ENCODE measurements at places on chromosomes 16 and 17.

DNA sequence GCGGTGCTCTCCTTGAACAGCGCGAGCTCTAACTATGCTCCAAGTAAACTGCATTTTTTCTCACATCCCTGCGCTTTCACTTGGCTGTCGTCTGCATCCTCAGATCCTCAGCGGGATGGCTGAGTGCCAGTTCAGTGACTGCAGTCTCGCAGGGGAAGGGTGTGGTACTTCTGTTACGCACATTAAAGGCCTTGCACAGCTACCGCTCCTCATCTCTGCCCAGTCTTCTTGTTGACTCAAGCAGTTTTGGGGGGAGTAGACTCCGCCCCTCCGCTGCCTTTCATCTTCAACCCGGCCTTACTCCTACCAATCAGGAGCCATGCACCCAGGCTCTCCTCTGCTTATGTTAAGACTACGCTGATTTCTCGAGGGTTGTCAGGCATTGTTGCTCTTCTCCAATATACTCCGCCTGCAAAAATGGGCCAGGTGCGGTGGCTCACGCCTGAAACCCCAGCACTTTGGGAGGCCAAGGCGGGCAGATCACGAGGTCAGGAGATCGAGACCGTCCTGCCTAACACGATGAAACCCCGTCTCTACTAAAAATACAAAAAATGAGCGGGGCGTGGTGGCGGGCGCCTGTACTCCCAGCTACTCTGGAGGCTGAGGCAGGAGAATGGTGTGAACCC lies 10.0 kb downstream of the ATP5PD start:
- peak; percentile 85 for DNase-seq

- DNase-seq = peak; percentile 64
These were observed 102.5 kb downstream of the MRM1 start for GRCh38 chr17:36703860-36704266.

DNA sequence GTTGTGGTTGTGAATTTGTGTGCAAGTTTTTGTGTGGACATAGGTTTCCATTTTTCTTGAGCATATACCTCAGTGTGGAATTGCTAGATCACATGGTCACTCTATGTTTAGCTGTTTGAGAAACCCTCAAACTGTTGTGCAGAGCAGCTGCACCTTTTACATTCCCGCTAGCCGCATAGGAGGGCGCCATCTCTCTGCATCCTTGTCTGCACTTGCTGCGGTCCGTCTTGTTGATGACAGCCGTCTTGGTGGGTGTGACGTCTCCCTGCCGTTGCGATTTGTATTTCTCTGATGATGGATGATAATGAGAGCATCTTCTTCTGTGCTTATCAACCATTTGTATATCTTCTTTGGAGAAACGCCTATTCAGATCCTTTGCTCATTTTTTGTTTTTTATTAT lies 25.1 kb upstream of the IL17C start:
- no peak for DNase-seq

DNA sequence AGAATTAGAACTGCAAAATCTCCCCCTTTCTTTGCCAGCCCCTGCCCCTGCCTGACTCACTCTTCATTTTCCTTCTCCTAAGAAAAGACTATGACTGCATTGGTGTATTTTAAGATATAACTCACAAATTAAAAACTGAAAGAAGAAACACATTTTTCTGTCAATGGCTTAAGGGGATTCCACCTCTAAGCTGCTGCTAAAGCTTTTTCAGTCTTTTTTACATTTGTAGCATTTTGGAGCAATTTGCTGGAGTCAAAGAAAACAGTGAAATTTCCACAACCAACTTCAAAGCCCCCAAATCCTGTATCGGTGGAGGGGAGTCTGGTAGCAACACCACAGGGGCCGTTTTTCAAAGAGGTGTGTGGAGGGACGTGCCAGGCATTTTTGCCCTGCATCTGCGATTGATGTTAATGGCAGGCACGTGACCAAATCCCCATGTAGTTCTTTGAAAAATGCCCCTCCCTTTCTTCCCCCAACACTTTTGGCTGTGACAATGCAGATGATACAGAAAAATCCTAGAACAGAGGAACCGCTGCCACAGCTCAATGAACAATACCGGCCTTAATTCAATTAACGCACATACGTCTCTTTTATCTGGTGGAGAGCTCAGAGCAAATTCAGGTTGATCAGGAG lies 28.5 kb downstream of the MAF start:
- no peak for DNase-seq

- no peak for DNase-seq
These were observed 32.7 kb upstream of the AXIN2 start for GRCh38 chr17:65593855-65594845.

GRCh38 chr16:52874042-52874441 lies 178.7 kb downstream of the CHD9NB start:
- no peak for DNase-seq

DNA sequence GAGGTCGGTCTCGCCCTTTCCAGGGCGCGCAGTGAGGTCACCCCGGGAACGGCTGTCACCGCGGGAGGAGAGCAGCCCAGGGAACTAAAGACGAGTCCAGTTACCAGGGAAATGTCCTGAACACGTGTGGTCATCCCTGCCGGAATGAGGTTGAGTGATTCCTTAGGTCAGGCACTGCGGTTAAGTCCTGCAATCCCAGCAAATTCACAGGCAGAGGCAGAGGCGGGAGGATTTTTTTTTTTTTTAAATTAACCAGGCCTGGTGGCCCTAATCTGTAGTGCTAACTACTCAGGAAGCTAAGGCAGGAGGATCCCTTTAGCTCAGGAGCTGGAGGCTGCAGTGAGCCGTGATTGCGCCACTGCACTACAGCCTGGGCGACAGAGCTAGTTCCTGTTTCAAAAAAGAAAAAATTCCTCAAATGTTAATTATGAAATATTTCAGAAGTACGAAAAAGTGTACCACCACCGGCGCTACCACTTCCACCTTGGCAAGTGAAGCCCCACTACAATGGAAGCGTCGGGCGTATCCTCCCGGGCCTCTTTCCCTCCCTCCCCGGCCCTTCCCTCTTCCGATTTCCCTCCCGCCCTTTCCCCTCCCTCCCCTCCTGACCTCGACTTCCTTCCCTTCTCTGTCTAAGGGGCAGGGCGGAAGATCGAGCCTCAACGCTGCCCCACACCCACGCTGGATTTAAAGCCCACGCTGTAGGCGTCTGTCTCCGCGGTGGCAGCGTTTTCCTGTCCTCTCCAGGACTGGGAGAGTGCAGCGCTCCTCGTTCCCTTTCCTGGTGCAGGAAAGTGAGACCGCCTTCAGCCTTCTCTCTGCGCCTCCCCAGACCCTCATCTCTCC lies 27.3 kb downstream of the SLFN11 start:
- peak; percentile 86 for DNase-seq

DNA sequence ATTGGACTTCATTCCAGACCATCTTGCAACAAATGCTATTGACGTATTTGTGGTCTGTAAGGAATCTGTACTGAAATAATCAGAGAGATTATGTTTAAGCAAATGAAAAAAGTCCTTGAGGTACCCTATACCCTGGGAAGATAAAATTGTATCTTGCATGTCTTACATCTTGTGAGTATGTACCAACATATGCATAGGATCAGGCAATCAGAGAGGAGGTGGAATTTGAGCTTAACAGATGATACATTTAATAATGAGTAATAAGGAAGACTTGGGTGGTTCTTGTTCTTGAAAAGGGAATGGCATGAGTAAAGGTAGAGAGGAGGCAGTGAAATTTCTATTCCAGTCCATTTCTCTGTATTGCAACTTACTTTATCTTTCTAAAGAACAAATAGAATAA lies 10.6 kb downstream of the MOSMO start:
- DNase-seq = no peak

DNA sequence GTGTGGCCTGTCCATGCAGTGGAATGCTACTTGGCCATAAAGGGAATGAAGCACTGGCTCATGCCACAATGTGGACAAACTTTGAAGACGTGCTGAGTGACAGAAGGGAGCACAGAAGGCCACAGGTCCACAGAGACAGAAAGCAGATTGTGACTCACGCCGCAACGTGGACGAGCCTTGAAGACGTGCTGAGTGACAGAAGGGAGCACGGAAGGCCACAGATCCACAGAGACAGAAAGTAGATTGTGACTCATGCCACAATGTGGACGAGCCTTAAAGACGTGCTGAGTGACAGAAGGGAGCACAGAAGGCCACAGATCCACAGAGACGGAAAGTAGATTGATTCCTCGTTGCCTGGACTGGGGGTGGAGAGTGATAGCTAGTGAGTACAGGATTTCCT lies 19.2 kb downstream of the ZC3H18 start:
- no peak for DNase-seq

DNA sequence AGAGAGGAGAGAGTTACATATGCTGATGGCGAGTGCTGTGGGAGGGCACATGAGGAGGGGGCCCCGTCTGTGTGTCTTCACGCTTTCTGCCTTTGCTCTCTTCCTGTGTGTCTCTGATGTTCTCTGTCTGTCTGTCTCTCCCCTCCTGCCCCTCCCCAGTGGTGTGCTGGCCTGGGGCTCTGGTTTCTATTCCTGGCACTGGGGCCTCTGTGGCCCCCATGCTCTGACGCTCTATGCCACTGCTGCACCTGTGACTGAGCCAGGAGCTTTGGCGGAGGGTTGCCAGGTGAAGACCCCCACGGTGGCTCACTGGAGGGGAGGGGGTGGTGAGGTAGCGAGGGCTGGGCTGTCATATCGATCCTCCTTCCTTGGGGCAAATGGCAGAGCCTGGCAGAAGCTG lies 24.6 kb upstream of the BRD7 start:
- DNase-seq = no peak

GRCh38 chr17:11308531-11308930 lies 67.5 kb downstream of the SHISA6 start:
- DNase-seq = no peak

GRCh38 chr17:72152387-72152929 lies 31.6 kb downstream of the SOX9 start:
- no peak for DNase-seq

DNA sequence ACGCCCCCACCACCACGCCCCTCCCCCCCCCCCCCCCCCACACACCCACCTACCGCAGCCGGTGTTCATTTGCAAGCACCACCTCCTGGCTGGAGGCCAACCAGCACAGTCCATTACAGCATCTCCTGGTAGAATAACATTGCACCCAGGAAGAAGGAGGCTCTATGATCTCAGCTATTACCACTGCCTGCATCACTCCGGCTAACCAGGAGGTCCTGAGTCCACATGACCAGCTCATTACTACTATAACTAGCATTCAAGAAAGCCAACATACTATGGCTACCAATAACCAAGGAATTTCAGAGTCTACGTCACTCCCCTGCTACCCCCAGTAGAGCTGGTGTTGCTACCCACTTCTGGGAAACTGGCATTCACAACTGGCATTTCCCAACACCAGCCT lies 81.1 kb upstream of the ALOX12 start:
- DNase-seq = no peak

DNA sequence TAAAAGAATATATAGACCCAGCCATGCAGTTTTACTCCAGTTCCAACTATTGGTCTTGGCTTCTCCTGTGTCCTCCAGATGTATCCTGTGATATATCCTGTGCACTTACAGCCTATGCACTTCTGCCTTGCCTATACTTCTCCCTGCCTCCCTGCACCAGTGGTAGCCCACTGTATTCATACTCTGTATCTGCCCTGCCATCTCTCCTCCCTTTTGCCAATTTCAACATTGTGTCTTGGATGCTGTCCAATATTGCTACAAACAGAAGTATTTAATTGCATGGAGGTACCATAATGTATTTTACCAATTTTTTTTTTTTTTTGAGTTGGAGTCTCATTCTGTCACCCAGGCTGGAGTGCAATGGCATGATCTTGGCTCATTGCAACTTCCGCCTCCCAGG lies 242.7 kb downstream of the HAPSTR1 start:
- no peak for DNase-seq

GRCh38 chr17:72898725-72899124 lies 193.8 kb downstream of the SLC39A11 start:
- no peak for DNase-seq

DNA sequence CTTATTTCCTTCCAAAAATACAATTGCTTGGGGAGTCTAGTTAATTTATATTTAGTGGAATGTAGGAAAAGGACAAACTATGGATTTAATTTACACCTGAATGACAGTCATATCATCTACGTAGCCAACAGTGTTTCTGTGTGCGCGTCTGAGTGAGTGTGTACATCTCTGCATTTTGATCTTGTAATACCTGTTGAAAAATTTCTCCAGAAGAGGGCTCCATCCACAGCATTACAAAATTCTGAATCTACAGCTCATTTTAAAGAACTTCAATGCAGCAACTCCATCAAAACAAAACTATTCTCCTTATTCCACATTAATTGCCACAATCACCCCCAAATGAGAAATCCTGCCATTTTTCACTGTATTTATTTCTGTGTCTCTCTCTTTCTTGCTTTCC lies 3.9 kb downstream of the CDH13 start:
- no peak for DNase-seq

GRCh38 chr16:1706386-1707192 lies 594 bp downstream of the MAPK8IP3 start:
- DNase-seq = peak; percentile 46

- no peak for DNase-seq
These were observed 3.3 kb downstream of the LHX1 start for GRCh38 chr17:36940313-36941264.

GRCh38 chr16:86869288-86870022 lies 291.1 kb downstream of the FOXL1 start:
- no peak for DNase-seq

- no peak for DNase-seq
These were observed 36.0 kb downstream of the SOCS3 start for GRCh38 chr17:78323826-78324390.

DNA sequence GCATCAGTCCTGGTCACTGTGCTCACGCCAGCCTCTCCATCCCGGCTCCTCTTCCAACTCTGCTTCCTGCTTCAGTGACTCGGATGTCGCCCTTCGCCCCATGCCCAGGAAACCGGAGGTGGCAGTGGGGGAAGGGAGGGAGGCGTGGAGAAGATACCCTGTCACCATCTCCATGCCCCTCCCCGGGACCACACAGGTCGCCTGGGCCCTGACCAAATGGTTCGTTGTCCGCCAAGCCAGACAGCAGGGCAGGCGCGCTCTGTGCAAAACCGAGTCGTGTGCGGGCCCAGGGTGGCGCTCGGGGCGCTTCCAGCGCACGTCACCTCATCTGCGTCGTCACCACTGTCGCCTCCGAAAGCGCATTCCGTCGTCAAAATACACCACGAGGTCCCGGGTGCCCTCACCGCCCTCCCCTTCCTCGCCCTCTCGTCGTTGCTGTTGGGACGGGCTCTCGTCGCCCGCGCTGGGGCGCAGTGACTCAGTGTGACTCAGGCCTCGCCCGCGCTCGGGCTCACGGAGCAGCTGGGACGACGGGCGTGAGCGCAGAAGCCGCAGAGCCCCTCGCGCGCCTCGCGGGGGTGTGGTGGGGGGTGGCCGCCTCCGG lies 39.2 kb downstream of the ZNF778 start:
- DNase-seq = peak; percentile 82

GRCh38 chr17:1755827-1756262 lies 6.0 kb upstream of the SERPINF1 start:
- DNase-seq = no peak

- no peak for DNase-seq
These were observed 1.4 kb downstream of the RAB40C start for GRCh38 chr16:591231-591630.

- DNase-seq = no peak
These were observed 11.3 kb downstream of the ELOB start for GRCh38 chr16:2765462-2766404.

- no peak for DNase-seq
These were observed 444.3 kb downstream of the KCNJ2 start for GRCh38 chr17:70613681-70614080.

- peak; percentile 48 for DNase-seq
These were observed 1.8 kb downstream of the HMOX2 start for GRCh38 chr16:4477966-4478365.
